ENCODE measurements at places on chromosomes 6 and 20.

DNA sequence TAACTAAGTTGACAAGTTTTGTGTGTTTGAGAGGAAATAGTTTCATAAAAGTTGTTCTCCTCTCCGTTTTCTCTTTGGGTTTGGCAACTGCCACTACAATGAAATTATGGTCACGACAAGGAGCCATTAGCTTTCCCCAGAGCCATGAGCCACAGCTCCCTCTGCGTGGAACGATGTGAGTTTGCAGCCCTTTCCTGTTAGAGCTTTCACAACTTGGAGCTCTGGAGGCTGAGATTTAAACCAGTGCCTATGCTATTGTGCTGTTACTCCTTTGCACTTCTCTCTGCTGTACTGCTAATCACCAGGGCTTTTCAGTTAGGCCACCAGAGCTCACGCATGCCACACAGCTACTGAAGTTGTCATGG is 29.3 kb upstream of the TXNDC5 start:
- DNase-seq, result no peak

GRCh38 chr20:3193806-3194616 is 10.5 kb downstream of the DDRGK1 start:
- no peak for DNase-seq

DNA sequence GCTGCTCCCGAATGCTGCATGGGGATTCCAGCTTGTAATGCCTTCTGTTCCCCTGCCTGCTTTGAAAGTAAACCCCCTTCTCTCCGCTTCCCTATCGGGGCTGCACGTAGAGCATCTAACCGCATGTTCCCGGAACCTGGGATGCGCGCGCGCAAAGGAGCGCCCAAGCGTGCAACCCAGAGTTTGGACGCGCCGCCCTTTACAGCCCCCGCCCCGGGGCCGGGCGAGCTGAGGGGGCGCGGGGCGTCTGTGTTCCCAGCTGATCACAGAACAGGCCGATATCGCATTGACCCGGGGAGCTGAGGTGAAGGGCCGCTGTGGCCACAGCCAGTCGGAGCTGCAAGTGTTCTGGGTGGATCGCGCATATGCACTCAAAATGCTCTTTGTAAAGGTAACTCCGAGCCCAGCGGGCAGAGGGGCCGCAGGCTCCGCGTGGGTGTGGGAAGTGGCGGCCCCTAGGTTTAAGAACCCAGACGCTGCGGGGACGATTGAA is 1.4 kb downstream of the LAMP5 start:
- no peak for DNase-seq

DNA sequence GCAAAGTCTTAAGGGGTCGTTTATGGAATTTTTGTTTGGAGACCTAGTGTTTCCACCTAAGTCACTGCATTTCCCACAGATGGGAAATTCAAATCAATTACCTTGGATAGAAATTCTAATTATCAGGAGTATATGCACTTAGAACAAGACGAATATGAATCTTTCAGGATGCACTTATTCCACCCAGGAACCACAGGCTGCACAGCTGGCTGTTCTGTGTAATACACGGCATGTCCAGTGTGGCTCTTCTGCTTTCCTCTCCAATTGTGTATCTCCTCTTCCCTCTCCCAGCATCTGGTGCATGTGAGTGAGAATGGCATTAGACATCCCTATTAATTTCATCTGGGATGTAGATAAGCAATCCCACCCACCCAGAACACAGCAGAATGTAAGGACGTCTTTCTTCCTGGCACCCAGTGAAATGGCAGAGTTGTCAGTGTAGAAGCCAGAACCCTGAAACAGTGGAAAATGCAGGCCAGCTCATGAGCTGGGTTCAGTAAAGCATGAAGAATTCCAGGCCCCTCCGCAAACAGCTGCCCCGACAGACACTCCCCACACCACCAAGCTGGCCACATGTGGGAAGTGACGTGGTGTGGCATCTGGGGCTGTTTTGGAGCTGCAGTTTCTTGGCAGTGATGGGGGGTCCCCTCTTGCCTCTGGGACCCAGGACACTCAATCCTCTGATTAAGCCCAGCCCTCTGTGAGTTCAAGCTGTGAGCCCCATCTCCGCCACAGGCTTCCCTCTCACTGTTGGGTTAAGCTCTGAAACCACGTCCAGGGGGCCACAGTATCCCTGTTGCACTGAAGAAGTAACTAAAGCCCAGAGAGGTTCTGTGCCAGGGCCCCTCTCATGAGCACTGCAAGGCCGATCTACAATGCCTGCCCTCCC is 180.1 kb upstream of the CST7 start:
- DNase-seq, result no peak

GRCh38 chr6:138559143-138559542 is 59.8 kb upstream of the NHSL1 start:
- no peak for DNase-seq

GRCh38 chr6:161186173-161186769 is 87.6 kb downstream of the AGPAT4 start:
- DNase-seq, result no peak

- DNase-seq, result no peak
Observed at GRCh38 chr20:36883977-36884535, 8.1 kb downstream of the TLDC2 start.

- DNase-seq, result no peak
Observed at GRCh38 chr20:52996658-52997057, 24.5 kb downstream of the TSHZ2 start.

DNA sequence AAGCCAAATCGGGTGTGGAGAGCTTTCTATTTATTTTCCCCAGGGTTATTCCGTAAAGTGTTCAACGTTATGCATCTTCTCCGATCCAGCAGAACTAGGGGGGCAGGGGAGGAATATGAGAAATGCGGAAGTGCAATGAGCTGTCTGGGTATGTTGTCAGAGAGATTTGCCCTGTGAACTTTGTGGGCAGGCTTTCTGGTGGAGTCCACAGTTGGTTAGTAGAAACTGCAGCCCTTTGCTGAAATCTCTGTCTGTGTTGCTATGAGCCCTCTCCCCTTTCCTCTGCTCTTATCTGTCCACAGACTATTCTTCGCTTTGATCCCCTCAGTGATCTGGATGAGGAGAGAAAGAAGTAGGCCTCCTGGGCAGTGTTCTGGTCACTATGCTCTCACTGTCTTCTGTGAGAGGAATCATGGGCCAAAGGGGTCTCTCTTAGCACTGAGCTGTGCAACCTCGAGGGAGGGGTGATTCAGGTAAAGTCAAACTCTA is 158.9 kb upstream of the FUT9 start:
- DNase-seq, result no peak

All from activated T-cell treated with anti-CD3 and anti-CD28 coated beads, Interleukin-2, amount 50 U/mL, for 24 hours (primary cell).